ENCODE measurements at places on chromosomes 4 and X.

- no peak for DNase-seq
Measured at GRCh38 chr4:4752576-4753401, 106.7 kb upstream of the MSX1 start.

- no peak for DNase-seq
Measured at GRCh38 chrX:154661899-154662298, 8.5 kb upstream of the CTAG2 start.

DNA sequence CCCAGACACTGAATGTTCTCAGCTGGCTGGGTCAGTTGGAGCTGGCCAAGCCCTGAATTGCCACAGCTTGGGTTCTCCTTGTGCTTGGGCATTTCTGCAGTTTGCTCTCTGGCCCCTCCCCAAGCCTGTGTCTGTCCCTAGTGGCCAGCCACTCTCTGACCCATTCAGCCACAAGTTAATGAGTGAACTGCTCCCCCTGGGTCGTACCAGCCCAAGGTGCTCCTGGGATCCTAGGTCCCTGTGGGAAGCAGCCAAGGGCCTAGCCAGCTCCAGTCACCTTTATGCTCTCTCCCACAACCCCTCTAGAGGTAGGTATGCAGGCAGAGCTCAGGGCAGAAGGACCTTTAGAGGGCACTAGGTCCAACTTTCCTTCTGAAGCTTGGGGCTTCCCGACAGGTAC lies 51.5 kb downstream of the STARD8 start:
- no peak for DNase-seq

DNA sequence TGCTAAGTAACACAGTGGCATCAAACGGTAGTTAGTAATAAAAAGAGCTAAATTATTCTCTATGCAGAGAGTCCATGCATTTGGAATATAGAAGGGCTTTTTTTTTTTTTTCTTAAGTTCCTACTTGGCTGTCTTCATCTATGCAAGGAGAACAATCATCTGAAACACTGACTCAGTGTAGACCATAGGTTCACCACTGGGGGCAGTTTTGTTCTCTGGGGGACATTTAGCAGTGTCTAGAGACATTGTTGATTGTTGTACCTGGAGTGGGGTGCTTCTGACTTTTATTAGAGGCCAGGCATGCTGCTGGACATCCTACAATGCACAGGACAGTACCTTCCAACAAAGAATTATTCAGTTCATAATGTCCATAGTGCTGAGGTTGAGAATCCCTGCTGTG lies 41.2 kb downstream of the TMA16 start:
- no peak for DNase-seq

DNA sequence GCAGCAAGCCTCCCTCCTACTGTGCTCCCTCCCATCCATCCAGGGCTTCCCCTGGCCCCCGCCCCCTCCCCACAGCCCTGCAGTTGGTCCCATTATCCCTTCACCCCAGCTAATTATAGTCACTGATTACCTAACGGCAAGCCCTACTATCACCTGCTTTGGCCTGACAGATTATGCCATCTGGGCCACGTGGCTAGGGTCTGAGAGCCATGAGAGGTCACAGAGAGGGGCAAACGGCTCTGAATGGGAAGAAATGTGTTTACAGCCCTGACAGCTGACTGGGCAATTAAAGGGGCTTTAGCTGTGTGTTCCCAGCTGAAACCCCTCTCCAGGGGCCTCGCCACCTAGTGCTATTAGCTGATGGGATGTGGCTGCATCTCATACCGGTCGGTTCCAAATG lies 134.4 kb upstream of the CPEB2 start:
- DNase-seq, result peak; percentile 89

- peak; percentile 88 for DNase-seq
Measured at GRCh38 chrX:132022967-132023895, at the start of gene STK26. STK26 (plus strand) TSS chrX:132023302; CDS start chrX:132023618, 316 bp downstream.

DNA sequence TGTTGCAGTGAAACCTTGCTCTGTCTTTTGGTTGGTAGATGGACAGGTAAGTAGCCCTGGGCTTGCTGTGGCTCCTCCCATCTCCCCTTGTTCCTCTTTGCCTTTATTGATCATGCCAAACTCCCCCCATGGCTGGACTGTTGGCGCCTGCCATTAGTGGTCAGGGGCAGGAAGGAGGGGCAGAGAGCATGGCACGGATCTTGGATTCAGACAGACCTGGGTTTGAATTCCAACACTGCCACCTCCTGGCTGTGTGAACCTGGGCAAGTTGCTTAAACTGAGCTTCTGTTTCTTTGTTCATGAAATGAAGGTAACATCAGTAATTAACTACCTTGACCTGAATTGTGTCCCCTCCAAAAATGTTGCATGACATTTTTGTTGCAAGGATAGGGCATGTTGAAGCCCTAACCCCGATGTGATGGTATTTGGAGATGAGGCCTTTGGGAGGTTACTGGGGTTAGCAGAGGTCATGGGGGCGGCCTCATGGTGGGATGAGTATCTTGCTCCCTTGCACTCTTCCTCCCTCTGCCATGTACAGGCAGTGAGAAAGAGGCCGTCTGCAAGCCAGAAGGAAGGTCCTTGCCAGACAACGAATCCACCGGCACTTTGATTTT lies 6.0 kb downstream of the SLC2A9 start:
- DNase-seq, result peak; percentile 72

DNA sequence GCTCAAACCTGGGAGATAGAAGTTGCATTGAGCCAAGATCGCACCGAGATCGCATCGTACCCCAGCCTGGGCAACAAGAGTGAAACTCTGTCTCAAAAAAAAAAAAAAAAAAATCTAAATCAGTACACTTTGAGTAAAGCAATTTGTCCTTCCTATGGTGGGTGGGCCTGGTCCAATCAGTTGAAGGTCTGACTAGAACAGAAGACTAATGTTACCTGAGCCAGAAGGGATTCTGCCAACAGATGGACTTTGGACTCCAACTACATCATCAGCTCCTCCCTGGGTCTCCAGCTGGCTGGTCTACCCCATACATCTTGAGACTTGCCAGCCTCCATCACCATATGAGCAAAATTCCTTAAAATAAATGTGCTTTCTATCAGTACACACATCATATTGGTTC lies 155.2 kb downstream of the DHRSX start:
- DNase-seq, result no peak

DNA sequence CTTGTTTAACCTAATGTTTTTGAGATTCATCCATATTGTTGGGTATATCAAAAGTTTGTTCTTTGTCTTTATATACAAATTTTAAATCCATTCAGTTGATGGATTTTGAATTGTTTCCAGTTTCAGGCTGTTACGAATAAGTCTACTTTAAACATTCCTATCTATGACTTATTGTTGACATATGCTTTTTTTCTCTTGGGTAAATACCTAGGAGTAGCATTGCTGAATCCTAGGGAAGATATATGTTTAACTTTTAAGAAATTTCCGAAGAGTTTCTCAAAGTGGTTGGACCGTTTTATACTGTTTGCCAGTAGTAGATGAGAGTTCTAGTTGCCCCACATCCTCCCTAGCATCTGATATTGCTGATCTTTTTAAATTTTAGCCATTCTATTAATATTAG lies 60.9 kb upstream of the IL13RA1 start:
- no peak for DNase-seq

- no peak for DNase-seq
Measured at GRCh38 chrX:9634551-9634950, 131.1 kb downstream of the GPR143 start.

GRCh38 chr4:155433636-155434360 lies 57.0 kb upstream of the MAP9 start:
- no peak for DNase-seq

GRCh38 chr4:164012396-164013027 lies 518.0 kb downstream of the TMA16 start:
- DNase-seq, result peak; percentile 76

GRCh38 chrX:139178980-139179379 lies 351.6 kb upstream of the F9 start:
- DNase-seq, result no peak

- DNase-seq, result no peak
Measured at GRCh38 chr4:72489267-72489666, 79.8 kb downstream of the ADAMTS3 start.

GRCh38 chr4:89615051-89615450 lies 221.9 kb downstream of the SNCA start:
- no peak for DNase-seq

Data from neural progenitor cell (in vitro differentiated cells).